ENCODE measurements at places on chromosomes 4 and X. TPM values are rescaled to one million over a fixed set of nuclear protein-coding genes. Genes with fewer than 3 reads are reported as not detected.

The NSUN7 gene
- 20.5 TPM for total RNA-seq

The IQSEC2 gene
- 24.5 TPM for total RNA-seq

The CLDN22 gene
- total RNA-seq: 0.09 TPM

The FUNDC2 gene
- 83.1 TPM for total RNA-seq

The MAGEA1 gene
- not detected for total RNA-seq

The BEX5 gene
- 8.8 TPM for total RNA-seq

The GLOD5 gene
- 1.6 TPM for total RNA-seq

The BBS12 gene
- 6.7 TPM for total RNA-seq

The DUSP21 gene
- total RNA-seq: not detected

GRCh38 chr4:46441136-46441859 lies 51.4 kb upstream of the GABRA2 start:
- no peaks in the 10 kb centered on the region for H3K4me1 ChIP-seq
- no peaks in the 10 kb centered on the region for H3K27me3 ChIP-seq
- no peak for DNase-seq
- no peak overlapping the region for H3K27ac ChIP-seq
- no peak overlapping the region for H3K4me3 ChIP-seq

DNA sequence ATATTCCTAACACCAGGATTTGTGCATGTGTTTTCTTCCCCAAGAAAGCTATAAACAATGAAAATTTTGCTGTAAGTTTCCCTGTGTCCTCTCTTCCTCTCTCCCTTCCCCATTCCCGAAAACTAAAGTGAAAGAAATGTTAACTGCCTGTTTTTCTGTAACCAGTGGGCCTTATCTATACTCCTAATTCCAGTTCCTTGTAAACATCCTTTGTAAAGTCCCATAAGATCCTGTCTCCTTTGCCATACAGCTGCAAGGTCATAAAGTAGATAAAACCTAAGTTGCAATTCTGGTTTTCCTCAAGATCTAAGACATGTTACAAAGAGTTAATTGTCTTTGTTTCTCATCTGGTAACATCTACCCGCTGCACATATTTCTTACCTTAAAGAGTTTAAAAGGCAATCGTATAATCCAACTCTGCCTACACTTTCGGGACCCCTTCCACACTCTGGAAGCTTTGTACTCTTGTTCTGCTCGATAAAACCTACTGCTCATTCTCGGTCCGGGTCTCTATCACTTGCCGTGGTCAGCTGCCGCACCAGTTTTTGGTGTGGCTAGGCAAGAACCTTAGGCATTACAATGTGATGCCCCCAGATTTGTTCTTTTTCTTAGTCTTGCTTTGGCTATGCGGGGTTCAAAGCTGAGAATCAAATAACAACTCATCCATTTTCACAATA lies 20.5 kb downstream of the UGT2B7 start:
- no peak overlapping the region for H3K27ac ChIP-seq
- H3K4me3 ChIP-seq: no peak overlapping the region
- no peak for DNase-seq
- no peaks in the 10 kb centered on the region for H3K4me1 ChIP-seq
- no peaks in the 10 kb centered on the region for H3K27me3 ChIP-seq
- no peaks in the 10 kb centered on the region for H3K36me3 ChIP-seq

- no peak overlapping the region for H3K27ac ChIP-seq
- H3K4me3 ChIP-seq: no peak overlapping the region
- H3K4me1 ChIP-seq: no peaks in the 10 kb centered on the region
Measured at GRCh38 chr4:37389967-37390580, 145.5 kb downstream of the NWD2 start.

- DNase-seq: peak; percentile 40
- peaks cover 3% of the 10 kb centered on the region for H3K27me3 ChIP-seq
- no peaks in the 10 kb centered on the region for H3K36me3 ChIP-seq
- no peak overlapping the region for H3K4me3 ChIP-seq
- no peak overlapping the region for H3K27ac ChIP-seq
- no peaks in the 10 kb centered on the region for H3K4me1 ChIP-seq
Measured at GRCh38 chr4:154618708-154619315, 6.4 kb upstream of the FGG start.

DNA sequence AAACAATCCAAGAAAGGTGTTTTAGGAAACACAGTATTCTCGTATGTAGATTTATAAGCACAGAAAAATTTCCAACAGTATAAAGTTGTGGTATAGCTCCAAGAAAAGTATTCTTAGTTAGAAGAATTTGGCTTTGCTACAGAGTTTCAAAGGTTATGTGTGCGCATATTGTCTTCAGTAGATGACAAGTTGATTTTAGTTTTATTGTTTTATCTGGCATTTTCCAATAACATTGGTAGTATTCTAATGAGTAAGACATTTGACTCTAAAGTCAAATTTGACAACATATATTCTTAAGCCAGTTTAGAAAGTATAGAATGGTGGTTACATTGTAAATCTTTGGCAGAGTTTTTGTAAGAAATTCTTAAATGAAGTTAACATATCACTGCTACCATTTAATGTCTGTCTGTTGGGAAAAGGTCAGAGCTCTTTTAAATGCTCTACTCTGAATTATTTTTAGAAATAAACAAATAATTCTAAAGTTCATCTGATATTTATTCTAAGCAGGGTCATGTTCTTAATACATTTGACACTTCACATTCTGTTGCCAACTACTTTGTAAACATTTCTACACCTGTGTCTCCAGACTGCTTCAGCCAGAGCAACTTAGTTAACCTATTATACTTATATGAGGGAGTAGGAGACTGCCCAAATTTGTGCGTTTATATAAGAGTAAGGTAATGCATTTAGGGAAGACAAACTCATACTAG lies 30.0 kb downstream of the CLCN3 start:
- H3K4me1 ChIP-seq: peaks cover 18% of the 10 kb centered on the region
- H3K36me3 ChIP-seq: no peaks in the 10 kb centered on the region
- DNase-seq: no peak
- no peaks in the 10 kb centered on the region for H3K27me3 ChIP-seq
- peak overlapping the region; percentile 83 for H3K27ac ChIP-seq
- no peak overlapping the region for H3K4me3 ChIP-seq

DNA sequence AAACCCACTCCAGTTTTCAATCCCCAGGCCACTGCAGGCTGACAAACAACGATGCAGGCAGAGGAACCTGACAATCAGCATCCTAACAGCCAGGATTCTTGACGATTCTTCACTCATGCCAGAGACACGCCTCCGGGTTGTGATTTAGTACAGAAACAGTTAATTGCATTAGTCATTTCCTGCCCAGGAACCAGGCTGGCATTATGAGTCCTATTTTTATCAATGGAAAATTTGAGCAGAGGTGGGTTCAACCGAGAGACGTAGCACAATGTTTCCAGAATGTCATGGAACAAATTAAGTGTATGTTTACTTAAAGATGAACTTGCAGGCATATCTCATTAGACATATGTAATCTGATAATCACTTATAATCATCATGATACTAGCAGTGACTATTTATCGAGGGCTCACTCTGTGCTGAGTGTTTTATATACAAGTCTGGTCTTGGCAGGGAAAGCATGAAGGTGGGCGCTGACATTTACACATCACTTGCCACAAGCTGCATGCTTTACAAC lies 159.7 kb downstream of the NSUN7 start:
- no peaks in the 10 kb centered on the region for H3K36me3 ChIP-seq
- H3K4me1 ChIP-seq: peaks cover 5% of the 10 kb centered on the region
- peak; percentile 8 for DNase-seq
- peak overlapping the region; percentile 30 for H3K27ac ChIP-seq
- no peak overlapping the region for H3K4me3 ChIP-seq
- H3K27me3 ChIP-seq: no peaks in the 10 kb centered on the region

GRCh38 chrX:130212371-130212770 lies 40.6 kb downstream of the RAB33A start:
- H3K4me1 ChIP-seq: no peaks in the 10 kb centered on the region
- H3K27me3 ChIP-seq: no peaks in the 10 kb centered on the region
- H3K4me3 ChIP-seq: no peak overlapping the region
- H3K36me3 ChIP-seq: peaks cover 4% of the 10 kb centered on the region

DNA sequence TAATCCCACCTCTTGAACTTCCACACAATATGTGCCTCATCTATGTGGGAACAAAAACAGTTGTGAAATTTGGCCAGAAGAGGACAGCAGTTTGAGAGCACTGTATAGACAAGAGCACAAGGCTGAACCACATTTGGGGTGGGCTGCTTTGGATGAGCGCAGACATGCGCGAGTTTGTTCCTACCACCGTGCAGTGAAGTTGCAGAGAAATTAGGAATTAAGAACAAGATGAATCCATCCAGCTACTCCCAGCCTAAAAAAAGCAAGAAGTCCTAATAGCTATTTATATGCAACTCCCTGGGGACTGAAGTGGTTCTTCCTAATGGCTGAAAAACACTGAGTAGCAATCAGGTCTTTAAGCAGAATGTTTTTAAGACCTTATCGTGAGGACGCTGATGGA lies 1.0 kb downstream of the GAB3 start:
- DNase-seq: peak; percentile 33
- peak overlapping the region; percentile 93 for H3K27ac ChIP-seq
- peaks cover 9% of the 10 kb centered on the region for H3K27me3 ChIP-seq

GRCh38 chr4:2913168-2913567 lies 50.0 kb downstream of the NOP14 start:
- no peaks in the 10 kb centered on the region for H3K27me3 ChIP-seq
- no peak overlapping the region for H3K27ac ChIP-seq
- H3K36me3 ChIP-seq: peaks cover 56% of the 10 kb centered on the region
- H3K4me3 ChIP-seq: no peak overlapping the region
- peaks cover 1% of the 10 kb centered on the region for H3K4me1 ChIP-seq

DNA sequence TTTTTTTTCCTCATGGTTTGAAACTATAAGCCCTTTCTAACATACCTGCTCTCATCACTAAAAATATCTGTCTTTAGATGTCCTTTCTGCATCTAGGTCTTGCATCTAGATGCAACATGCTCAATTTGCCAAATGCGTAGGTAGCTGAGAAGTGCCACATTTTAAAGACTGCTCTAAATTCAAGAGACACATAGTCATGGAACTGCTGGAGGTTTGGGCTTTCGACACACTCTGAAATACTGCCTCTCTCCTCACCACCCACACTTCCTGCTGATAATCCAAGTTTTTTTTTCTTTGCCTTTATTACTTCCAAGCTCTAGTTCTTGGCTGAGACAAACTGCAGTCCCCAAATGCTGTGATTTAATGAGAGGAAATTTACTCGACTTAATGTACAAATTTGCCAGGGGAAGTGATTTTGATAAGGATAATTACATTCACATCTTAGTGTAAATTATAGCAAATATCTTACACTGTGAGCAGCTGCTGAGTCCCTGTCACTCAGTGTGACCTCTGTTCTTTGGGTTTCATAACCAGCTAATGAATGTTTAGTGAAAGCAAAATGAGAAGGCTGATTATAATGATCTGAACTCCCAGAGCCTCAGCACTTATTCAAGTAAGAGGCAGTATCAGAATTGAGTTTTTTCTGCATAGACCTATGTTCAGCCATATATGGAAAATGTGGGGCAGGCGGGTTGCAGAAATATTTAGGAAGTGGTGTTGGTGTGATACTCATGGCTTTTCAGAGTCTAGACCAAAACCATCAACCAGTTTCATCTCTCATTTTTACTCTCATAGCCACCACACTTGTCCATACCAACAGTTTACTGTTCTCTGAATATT lies 31.3 kb downstream of the DRD5 start:
- no peaks in the 10 kb centered on the region for H3K4me1 ChIP-seq
- H3K27ac ChIP-seq: no peak overlapping the region
- DNase-seq: peak; percentile 69
- peaks cover 7% of the 10 kb centered on the region for H3K27me3 ChIP-seq
- no peaks in the 10 kb centered on the region for H3K36me3 ChIP-seq
- no peak overlapping the region for H3K4me3 ChIP-seq

DNA sequence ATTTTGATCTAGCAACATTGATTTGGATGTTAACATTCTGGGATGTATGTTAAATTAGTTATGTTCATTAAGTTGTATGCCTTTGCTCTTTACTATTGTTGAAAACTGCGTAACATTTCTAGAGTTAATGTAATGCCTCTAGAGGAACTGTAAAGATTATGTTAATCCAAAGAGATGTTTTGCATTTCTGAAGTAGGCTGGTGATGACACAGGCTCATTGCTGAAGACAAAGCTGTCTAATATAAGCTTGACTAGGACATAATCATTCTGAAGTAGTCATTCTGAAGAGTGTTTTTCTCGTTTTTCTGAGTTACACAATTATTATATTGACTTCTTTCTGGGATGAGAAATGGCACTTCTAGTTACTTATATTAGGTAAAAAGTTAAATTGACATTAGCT lies 72.9 kb downstream of the LRP2BP start:
- no peak overlapping the region for H3K27ac ChIP-seq
- no peaks in the 10 kb centered on the region for H3K27me3 ChIP-seq
- H3K36me3 ChIP-seq: peaks cover 3% of the 10 kb centered on the region
- H3K4me1 ChIP-seq: no peaks in the 10 kb centered on the region
- no peak overlapping the region for H3K4me3 ChIP-seq

- no peak overlapping the region for H3K27ac ChIP-seq
- H3K27me3 ChIP-seq: peaks cover 20% of the 10 kb centered on the region
- no peaks in the 10 kb centered on the region for H3K4me1 ChIP-seq
- no peaks in the 10 kb centered on the region for H3K36me3 ChIP-seq
- no peak overlapping the region for H3K4me3 ChIP-seq
Measured at GRCh38 chr4:154490583-154491340, 837 bp downstream of the DCHS2 start.
